ENCODE measurements at places on chromosomes 16 and 17.

GRCh38 chr17:11241611-11242226 is 706 bp downstream of the SHISA6 start:
- DNase-seq: no peak

DNA sequence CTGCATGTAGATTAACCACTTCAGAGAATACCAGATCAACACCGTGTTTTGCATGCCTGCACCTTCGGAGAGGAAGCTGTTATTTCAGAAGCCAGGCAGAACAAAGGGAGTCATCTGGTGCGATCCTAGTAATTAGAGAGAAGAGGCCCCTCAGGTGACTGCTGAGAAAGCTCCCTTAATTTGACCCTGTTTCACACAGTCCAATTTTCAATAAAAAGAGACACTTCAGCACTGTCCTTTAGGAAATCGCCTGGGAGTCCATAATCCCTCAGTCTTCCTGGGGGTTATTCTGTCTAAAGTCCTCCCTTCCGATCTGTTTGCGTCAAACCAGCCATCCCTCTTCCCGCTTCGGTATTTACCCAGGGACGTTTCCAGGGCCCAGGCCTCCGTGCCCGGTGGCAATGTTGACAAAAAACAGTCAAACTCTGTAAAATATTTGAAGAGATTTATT is 23.4 kb upstream of the TNRC6C start:
- DNase-seq: no peak

GRCh38 chr16:17532338-17532995 is 61.7 kb upstream of the XYLT1 start:
- peak; percentile 68 for DNase-seq

- DNase-seq: no peak
Measured at GRCh38 chr17:43384476-43384862, 14.3 kb upstream of the ARL4D start.

DNA sequence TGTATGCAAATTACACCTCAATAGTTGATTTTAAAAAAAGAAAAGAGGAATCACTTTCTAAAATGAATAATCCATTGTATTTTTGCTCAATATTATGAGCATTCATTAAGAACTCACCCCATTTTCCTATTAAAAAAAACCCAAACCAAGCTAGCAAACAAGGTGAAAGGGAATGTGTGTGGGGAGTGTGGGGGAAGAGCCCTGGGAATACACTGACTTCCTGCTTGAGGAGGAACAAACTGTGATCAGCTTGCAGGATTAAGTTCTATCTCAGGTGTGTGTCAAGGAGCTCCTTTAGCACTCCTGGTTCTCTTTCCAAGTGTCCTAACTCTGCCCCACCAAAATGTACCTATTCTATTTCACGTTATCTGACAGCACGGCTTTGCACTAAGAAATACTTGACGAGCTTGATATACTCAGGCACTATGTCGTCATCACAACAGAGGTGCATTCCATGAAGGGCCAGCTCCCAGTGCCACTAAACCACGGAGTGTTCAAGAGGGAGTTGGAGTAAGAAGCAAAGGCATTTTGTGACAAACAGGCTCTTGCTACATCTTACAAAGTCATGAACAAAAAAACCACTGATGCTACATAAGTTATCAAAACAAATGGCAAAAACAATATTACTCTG is 73.2 kb downstream of the MYH10 start:
- no peak for DNase-seq

- no peak for DNase-seq
Measured at GRCh38 chr16:69855592-69855991, 93.5 kb downstream of the WWP2 start.

- no peak for DNase-seq
Measured at GRCh38 chr16:81493755-81494433, 49.3 kb downstream of the CMIP start.

- DNase-seq: no peak
Measured at GRCh38 chr16:54118846-54119245, 167.7 kb downstream of the IRX3 start.

DNA sequence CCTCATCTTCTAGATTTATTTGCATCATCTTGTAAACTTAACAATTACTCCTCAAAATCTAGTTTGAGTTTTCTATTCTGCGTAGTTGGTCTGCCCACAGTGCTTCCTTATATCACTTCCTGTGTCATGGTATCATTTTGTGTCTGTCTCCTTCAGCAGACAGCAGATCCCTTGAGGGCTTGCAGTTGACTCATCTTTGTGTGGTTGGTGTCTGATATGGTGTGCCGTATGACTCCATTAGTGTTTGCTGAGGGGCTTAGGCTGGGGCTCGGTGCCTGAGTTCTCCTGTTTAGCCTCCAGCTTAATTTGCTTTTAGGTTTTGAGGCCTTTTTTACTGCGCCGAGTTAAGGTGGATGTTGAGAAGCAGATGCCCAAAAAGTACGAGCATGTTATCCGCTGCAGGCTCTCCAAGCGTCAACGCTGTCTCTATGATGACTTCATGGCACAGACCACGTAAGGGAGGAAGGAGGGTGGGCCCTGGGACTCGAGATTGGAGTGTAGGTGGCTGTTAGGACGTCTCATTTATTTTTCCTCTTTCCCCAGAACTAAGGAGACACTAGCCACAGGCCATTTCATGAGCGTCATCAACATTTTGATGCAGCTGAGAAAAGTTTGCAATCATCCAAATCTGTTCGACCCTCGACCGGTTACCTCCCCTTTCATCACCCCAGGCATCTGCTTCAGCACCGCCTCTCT is 16.9 kb downstream of the SRCAP start:
- DNase-seq: peak; percentile 22

GRCh38 chr17:83055911-83056582 is 23.4 kb upstream of the METRNL start:
- DNase-seq: no peak

- no peak for DNase-seq
Measured at GRCh38 chr16:48350736-48351135, 34.5 kb downstream of the SIAH1 start.

GRCh38 chr16:4506450-4506849 is 30.3 kb downstream of the HMOX2 start:
- peak; percentile 83 for DNase-seq

- no peak for DNase-seq
Measured at GRCh38 chr17:77794846-77795245, 163.7 kb upstream of the TNRC6C start.

- DNase-seq: no peak
Measured at GRCh38 chr17:13558588-13558987, 43.1 kb downstream of the HS3ST3A1 start.

DNA sequence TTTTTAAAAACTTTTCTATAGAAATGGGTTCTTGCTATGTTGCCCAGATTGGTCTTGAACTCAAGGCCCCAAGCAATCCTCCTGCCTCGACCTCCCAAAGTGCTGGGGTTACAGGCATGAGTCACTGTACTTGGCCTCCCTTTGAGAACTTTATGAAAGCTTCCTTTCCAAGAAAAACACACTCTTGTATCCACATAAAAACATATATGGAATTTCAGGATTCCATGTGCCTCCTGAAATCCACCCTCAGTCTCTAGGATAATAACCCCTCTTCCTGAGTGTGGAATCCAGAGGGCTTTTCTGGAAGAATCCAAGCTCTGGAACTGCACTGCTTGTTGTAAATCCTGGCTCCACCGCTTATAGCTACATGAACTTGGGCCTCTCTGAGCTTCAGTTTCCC is 53.2 kb upstream of the MRTFB start:
- no peak for DNase-seq

DNA sequence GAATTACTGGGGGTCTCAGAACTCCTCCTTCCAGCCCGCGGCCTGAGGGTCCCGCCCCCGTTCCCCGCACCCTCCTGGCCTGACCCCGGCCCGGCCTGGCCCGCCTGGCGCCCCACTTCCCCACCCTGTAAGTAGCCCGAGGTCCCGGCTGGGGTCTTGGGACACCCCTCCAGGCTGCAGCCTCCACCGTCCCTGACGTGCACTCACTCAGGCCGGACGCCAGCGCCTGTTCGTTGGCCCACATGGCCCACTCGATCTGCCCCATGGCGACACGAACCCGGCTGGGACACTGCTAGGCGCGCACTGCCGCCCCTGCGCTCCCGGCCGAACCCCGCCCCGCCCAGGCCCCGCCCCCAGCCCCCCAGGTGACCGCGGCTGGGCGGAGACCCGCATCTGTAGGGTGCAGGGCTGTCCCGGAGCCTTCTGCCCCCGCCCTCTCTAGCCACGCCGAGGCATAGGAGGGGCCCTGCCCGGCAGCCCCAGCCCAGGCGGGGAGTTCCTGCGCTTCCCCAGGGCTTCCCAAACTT is at the start of gene CYBA:
CYBA (minus strand) TSS at position 305 of the 527 bp plus-strand sequence; CDS start at position 265, 40 bp downstream.
- peak; percentile 94 for DNase-seq

DNA sequence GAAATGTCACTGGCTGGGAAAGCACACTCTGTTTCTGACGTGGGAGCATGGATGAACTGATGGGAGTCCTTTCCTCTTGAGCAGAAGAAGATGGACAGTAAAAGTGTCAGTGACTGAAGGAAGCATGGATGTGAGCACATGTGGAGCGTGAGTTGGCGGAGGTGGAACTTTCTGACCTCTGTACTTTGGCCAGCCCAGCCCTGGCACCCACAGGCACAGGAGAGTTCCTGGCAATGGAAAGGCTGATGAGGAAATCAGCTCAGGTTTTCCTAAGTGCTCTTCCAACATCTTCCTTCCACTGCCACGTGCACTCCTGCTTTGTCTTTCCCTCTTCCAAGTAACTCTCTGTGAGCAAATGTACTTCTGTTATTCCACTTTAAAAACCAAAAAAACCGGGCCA is 276.8 kb downstream of the NTN1 start:
- DNase-seq: no peak

DNA sequence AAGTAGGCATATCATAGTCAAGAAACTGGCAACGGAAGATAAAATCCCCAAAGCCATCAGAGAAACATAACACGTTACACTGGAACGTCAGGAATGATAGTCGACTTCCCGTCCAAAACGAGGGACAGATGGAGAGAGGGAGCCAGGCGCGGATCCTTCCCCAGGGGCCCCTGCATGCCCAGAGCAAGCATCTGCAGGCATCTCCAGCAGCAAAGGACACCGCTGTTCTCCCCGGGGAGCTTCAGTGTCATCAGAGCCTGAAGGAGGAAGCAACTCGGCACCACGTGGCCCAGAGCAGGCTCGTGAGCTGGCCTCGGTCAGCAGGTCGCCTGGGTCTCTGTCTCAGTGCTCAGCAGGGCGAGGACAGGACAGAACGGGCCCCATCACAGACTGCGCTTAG is 50.1 kb downstream of the LMF1 start:
- DNase-seq: no peak

GRCh38 chr17:62191390-62192361 is 126.6 kb upstream of the MED13 start:
- DNase-seq: no peak

- DNase-seq: no peak
Measured at GRCh38 chr16:67716097-67716496, 3.0 kb downstream of the GFOD2 start.

- peak; percentile 20 for DNase-seq
Measured at GRCh38 chr16:66750279-66751052, 943 bp downstream of the DYNC1LI2 start.

DNA sequence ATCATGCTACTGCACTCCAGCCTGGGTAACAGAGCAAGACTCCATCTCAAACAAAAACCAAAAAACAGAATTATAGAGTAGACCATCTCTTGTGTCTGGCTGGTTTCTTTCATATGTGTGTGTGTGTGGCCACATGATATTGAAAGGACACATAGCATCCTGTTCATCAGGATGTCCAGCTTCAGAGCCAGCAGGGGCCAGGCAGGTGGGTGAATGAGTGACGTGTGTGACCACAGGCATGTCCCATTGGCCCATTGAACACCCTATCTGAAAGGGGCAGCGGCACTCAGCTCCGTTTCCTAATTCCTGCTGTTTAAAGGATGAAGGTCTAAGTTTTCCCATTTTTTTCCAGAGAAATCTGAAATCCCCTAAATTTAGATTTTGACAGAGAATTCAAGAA is 174.2 kb downstream of the PRKCB start:
- peak; percentile 79 for DNase-seq

- no peak for DNase-seq
Measured at GRCh38 chr16:30394592-30395154, 547 bp upstream of the ZNF48 start.

DNA sequence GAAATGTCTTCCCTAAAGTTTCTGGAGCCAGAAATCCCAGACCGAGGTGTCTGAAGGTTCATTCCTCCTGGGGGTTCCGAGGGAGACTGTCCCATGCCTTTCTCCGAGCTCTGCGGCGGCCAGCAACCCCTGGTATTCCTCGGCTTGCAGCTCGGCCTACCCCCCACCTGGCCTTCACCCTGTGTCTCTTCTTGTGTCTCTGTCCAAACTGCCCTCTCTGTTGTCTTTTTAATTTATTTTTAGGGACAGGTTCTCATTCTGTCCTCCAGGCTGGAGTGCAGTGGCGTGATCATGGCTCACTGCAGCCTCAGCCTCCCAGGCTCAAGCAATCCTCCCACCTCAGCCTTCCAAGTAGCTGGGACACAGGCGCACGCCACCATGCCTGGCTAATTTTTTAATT is 211.7 kb downstream of the SEC14L1 start:
- DNase-seq: no peak

GRCh38 chr17:32904891-32905290 is 23.1 kb upstream of the TMEM98 start:
- DNase-seq: no peak

DNA sequence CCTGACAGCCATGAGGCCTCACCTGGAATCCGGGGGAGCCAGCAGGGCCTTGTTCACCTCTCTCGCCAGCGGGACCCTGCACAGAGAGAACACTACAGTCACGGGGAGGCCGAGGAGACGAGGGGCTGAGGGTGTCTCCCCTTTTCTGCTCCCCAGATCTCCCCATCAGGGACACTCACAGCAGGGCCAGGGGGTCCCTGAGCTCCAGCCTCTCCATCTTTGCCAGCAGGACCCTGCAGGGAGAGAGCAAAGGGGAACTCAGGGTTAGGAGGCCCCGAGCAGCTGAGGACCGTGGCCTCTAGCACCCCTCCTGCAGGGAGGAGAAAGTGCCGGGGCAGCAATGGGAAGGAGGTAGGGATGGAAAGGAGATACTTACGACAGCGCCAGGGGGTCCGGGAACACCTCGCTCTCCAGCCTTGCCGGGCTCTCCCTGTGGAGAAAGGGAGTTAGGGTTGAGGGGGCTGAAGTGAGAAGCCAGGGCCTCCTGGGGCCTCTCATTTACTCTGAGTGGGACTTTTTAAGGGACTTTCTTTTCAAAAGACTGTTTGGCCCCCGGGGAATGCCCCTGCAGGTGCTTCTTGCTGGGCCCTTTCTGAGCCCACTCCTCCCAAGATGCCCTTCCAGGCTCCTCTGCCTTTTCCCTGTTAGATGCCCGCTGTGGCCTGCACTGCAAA is 8.7 kb downstream of the COL1A1 start:
- peak; percentile 37 for DNase-seq

GRCh38 chr17:78839235-78839761 is 1.3 kb downstream of the USP36 start:
- peak; percentile 48 for DNase-seq

GRCh38 chr17:77493238-77493820 is 352.6 kb downstream of the SEC14L1 start:
- DNase-seq: no peak

DNA sequence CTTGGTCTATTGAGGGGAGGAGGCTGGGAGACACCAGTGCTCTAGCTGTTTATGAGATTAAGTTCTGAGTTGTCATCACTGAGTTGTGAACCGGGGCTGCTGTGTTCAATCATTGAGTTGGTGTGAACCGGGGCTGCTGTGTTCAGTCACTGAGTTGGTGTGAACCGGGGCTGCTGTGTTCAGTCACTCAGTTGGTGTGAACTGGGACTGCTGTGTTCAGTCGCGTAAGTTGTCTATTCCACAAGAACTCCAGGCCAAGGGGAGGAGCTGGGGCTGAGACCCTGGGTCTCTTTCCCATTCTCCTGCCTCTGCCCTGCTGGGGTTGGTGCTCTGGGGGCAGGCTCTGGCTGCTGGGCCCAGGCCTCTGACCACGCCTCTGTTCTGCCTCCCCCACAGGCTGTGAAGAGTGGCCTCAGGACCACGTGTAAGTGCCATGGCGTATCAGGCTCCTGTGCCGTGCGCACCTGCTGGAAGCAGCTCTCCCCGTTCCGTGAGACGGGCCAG is 24.5 kb downstream of the WNT9B start:
- no peak for DNase-seq
